ENCODE measurements at places on chromosomes 2 and 18.

- no peak for DNase-seq
These were observed 62.5 kb upstream of the RAB27B start for GRCh38 chr18:54765636-54766375.

DNA sequence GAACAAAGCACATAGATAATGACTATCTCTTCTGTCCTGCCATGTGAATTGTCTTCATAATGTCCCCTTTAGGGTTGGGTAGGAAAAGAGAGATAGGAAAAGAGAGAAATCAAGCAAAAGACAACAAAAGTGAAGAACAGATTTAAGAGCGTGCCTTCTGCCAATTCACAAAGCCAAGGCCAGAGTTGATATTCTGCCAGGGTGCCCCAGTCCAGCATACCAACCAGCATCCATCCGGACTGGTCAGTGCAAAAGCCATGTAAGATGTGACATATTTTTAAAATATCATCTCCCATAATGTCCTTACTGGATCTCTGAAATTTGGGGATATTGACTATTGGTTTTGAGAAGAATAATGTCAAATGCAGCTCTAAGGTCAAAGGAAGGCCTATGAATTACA is 35.7 kb upstream of the KLF7 start:
- DNase-seq: no peak

DNA sequence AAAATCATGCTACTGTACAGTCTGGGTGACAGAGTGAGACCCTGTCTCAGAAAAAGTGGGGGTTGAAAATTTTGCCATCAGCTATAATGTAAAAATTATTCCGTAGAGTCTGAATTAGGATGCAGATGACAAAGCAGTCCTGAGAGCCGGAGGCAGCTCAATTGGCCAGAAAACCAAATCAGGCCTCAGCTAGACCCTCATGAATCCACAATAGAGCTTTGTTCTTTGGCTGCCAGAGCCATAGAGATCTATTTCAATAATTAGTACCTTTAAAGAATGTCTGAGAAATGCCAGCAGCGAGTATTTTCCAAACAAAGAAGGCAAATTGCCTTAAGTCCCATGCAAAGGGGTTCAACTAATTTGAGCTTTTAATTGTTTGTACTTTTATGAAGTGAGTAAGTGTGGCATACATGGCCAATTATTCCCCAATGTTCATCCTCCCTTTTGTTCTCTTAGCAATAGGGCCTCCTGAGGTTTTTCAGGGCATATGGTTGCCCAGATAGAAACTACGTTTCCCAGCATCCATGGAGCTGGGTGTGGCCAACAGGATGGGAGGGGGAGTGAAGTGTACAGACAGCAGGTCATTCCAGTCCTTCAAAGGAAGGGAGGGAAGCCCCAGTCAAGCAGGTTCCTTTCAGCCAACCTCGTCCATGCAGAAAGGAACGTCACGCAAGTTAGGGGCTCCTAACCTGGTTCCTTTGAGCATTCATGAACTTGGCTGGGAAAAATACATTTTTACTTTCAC is 211.3 kb upstream of the APCDD1 start:
- no peak for DNase-seq

- no peak for DNase-seq
These were observed 1.2 kb upstream of the DES start for GRCh38 chr2:219416938-219417337.

DNA sequence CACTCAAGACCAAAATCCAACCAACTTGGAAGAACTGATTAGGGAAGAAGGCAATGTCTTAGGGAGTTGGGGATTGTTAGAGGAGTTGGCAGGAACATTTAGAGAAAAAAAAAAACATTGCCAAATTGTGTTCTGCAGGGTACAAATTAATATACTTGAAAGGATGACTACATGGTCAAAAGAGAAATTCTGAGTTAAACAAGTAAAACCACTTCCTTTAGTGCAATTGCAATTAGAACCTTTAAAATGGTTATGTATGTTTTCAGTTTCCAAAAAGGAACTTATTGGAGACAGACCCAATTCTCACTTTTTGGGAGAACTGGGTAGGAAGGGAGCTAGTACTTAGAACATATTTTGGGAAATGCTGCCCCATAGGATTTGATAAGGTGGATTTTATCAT is 137.9 kb downstream of the GPD2 start:
- DNase-seq: no peak

- DNase-seq: no peak
These were observed 183.4 kb upstream of the RASGRP3 start for GRCh38 chr2:33292981-33293595.

DNA sequence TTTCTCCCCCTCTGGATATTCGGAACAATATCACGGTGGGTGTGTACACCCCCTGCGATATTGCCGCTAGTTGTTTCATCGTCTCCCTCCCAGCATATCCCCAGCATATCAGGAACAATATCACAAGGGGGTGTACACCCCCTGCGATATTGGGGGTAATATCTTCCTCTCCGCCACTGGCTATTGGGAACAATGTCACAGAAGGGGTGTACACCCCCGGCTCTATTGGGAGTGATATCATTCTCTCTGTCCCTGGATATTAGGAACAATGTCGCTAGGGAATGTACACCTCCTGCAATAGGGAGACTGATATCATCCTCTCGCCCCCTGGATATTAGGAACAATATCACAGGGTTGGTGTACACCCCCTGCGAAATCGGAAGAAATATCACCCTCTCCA is 1932.0 kb downstream of the SUCLG1 start:
- DNase-seq: no peak

DNA sequence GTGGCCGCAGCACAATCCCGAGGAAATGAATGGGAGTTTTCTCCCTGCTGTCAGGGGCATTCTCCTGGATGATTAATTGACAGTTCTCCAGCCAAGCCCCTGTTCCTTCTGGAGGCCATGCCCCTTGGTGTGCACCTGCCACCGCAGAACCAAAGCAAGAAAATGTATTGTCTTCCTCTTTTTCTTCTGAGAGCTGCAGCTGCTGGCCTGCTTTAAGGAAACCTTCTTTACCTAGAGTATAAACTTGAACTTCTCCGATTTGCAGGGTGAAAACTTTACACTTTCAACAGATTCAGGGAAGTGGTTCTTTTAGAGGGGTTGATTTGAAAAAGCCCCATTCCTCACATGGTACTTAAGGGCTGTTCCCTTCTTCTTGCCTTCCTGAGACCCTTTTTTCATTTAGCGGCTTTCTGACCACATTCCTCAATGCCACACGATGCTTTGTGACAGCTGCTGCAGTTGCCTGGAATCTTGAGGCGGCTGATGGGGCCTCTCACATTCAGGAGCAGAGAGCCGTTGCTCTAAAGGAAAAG is 402.8 kb downstream of the TXNL1 start:
- no peak for DNase-seq

DNA sequence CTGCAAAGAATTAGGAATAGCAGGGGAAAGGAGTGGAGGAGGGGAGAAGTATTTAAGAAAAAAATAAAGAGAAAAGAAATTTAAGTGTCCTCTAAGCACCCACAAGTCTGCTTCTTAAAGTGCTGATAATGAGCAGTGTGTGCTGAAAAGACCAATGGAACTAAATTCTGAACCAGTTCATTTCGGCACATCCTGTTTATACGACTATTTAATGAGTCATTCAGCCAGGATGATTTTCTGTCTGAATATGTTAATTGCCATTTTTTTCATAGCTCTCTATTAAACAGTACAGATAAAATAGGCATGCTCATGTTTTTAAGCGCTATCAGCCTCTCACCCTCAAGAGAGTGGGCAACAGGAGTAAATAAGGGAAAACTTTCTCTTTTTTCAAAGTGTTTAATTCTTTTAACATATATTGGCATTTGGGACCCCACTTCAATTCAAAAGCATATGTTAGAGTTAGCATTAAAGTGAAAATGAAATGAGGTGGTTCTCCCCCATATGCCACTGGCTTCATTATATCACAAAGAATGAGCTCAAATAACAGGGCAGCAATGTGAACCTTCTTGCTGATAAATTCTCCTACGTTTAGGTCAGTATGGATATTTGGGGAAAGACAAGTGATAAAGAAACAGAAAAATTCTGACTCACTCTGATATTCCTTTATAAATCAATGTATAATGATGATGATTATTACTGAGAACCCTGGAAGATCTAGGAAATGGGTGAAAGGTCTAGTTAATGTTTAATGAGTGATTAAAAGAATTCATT is 87.5 kb downstream of the TCF4 start:
- DNase-seq: peak; percentile 22

DNA sequence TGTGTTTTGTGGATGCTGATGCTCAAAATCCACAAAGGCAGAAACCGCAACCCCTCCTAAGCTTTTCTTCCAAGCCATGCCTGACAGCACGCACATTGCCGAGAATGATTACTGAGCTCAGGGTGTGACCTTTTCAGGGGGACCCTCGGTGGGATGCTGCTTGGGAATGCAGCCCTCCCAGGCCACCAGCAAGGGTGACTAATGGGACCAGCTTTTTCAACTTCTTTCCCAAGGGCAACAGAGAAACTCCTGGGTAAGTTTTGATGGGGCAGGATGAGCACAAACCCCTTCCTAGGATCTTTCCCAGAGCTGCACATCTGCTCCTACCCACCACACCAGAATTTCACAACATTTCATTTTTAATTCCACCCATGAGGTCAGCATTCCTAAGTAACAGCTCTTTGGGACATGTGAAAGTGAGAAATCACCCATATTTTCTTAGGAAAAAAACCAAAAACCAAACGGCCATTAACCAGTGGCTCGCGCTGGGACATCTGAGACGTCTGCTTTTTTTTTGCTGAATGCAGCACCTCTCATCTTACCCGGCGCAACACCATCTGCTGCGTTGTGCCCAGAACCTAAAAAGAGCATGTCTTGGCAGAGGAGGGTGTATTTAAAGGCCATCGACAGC is 119.0 kb downstream of the ARL4C start:
- peak; percentile 55 for DNase-seq

DNA sequence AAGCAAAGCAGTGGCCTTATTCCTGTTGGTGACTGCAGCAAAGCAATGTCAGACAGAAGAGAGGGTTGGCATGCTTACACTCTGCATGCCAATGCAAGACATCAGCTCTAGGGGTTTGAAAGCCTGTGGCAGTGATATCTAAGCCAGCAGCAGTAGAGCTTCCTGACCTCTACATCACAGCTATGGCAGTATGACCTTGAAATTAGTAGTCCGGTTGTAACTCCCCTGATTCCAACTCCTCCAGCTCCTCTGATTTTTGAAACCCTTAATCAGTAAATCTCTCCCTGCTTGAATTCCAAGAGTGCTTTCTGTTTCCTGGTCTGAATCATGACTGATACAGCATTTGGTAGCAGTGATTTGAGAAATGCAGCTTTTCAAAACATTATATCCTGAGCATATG is 60.0 kb upstream of the LRP1B start:
- peak; percentile 9 for DNase-seq

DNA sequence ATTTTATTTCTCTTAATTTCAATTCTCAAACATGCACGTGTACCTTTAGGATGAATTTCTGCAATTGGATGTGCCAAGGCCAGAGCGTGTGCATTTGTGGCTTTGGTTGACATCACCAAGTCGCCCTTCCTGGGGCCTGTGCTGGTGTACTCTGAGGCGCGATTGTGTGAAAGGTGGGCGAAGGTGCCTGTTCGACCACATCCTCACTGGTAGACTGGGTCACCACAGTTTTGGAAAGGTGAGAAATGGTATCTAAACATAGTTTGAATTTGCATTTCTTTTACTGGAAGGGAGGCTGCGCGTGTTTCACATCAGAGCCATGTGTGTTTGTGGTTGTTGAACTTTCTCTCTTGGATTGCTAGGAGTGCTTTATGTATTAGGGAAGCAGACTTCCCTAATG is 89.8 kb downstream of the LDLRAD4 start:
- DNase-seq: no peak

GRCh38 chr2:11050565-11050964 is 104.7 kb upstream of the SLC66A3 start:
- no peak for DNase-seq

- no peak for DNase-seq
These were observed 138.2 kb downstream of the HDAC4 start for GRCh38 chr2:239262484-239263230.

DNA sequence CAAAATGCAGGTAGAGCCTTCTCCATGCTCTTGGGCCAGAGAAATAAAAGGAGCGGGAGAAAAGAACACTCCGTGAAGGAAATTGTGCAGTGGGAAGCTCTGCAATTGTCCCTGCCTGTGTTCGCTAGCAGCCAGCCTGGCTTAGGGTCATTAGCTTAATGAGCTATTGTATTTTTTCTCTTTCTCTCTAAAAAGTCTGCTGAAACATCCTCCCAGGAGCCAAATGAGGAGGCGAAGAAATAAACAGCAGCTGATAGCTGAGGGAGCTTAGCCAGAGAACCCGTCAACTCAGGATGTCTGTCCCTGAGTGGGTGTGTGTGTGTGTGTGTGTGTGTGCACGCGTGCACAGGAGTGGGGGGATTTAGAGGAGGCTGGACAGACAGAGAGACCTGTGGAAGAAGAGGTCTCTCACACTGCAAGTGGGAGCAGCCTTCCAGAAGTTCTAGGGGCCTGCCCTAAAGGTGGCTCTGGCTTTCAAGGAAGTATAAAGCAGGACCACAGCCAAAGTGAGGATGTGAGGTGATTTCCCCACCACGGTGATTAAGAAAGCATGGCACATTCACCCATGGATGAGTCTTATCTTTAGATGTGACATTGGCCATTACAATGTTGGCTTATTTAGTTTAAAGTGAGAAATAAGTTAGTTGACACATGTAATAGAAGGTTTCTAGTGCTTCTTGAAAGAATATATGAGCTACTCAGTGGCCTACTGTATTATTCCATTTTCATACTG is 690.4 kb downstream of the RNF144A start:
- no peak for DNase-seq

DNA sequence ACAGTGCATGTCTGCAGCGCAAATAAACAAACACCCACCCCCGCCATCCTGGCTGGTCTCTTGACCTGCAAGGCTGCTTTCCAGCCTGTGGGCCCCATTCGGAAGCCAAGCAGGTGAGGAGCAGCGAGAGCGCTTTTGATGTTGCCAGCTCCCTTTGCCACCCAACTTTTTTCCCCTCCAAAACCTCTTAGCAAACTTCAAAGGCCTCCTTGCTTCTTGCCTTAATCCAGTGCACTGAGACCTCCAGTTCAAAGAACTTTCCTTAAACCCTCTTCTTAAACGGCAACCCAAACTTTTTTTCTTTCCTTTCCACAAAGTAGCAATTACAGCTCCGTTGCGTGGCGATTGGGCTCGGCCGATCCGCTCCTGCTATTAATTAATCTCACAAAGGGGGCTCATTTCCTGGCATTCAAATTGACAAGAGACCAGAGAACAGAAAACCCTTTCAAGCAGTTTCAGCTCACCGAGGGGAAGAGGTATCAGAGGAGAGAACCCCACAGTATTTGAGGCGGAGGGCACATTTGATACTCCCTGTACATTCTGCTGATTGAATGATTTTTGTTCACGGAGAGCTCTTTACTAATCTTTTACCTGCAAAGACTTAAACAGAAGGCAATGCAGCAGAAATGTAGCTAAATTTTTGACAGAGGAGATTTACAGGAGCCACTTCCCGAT is 531.4 kb downstream of the TMEM182 start:
- DNase-seq: no peak

DNA sequence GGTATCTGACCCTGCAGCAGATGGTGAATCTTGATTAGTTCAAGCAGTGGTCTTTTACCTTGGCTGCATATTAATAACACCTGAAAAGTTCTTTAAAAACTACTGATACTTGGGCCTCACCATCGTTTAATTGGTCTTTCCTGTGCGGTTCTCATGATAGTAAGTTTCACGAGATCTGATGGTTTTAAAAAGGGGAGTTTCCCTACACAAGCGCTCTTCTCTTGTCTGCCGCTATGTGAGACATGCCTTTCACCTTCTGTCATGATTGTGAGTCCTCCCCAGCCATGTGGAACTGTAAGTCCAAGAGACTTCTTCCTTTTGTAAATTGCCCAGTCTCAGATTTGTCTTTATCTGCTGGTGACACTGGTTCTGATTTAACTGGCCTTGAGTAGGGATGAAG is 102.3 kb downstream of the LYPD1 start:
- DNase-seq: peak; percentile 32
